ENCODE measurements at places on chromosomes 6 and 20.

DNA sequence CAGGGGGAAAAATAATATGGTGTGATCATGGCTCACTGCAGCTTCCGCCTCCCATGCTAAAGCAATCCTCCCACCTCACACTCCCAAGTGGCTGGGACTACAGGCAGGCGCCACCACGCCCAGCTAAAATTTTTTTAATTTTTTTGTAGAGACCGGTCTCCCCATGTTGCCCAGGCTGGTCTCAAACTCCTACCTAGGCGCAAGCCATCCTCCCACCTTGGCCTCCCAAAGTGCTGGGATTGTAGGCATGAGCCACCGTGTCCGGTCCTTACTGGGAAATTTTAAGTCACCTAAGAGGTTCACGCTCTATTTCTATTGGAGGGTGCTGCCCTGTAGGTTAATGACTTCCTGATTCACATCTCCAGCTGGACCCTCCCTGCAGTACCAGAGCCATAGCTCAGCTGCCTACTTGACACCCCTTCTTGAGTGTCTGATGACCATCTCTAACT, 626 bp upstream of the CDK5RAP1 start:
- peak; percentile 42 for DNase-seq

DNA sequence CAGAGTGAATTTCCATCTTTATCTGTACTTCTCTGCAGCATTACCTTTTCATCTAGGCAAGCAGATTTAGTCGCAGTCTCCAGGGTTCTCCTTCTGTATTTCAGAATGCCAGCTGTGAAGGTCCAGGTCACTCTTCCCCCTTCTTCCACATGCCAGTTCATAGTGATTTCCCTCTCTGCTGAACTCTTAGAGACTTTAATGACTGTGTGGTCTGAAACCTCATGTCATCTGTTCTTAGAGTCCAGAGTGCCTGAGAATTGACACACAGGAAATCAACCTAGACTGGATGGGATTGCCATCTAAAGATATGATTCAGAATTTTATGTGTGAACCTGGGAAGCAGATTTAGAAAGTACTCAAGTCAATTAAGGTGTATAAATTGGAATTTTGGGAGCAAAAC, 248.1 kb downstream of the TPBG start:
- DNase-seq = no peak

DNA sequence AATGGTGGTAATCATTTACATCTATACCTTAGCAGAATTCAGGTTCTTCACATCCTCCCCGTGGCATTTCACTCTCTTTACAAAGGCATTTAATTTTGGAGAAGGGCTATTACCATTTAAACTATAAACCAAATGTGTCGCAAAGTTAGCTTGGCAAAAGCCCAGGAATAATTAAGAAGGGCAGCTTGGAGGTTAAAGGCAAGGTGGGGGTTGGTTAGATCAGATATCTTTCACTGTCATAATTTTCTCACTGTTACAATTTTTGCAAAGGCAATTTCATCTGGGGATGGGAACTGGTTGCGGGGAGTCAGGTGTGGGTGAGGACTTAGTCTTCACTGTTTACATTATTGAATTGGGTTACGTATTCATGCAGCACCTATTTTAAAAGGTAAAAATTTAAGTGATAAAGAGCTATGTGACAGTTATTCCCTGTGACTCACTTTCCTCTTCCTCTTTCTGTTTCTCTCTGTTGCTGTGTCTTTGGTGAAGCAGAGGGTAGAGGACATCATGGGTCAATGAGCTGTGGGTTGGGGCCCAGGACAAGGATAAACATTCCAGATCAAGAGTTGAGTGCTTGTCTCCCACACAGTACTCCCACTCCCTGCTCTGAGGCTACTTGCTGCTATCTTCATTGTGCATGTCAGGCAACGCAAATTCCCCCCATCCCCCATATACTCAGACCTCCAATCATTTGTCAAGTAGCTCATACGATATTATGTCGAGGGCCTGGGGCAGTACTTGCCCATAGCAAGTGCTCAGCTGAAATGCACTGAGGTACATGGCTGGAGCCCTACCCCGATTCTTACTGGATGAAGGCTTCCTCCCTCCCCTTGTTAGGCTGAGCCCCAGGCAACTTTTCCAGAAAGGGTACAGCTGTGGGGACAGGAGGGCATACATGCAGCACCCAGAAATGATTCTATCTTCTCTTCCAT, 223.1 kb upstream of the MYLIP start:
- peak; percentile 94 for DNase-seq

- peak; percentile 84 for DNase-seq
Measured at GRCh38 chr6:39166189-39166911, 51.4 kb upstream of the SAYSD1 start.

DNA sequence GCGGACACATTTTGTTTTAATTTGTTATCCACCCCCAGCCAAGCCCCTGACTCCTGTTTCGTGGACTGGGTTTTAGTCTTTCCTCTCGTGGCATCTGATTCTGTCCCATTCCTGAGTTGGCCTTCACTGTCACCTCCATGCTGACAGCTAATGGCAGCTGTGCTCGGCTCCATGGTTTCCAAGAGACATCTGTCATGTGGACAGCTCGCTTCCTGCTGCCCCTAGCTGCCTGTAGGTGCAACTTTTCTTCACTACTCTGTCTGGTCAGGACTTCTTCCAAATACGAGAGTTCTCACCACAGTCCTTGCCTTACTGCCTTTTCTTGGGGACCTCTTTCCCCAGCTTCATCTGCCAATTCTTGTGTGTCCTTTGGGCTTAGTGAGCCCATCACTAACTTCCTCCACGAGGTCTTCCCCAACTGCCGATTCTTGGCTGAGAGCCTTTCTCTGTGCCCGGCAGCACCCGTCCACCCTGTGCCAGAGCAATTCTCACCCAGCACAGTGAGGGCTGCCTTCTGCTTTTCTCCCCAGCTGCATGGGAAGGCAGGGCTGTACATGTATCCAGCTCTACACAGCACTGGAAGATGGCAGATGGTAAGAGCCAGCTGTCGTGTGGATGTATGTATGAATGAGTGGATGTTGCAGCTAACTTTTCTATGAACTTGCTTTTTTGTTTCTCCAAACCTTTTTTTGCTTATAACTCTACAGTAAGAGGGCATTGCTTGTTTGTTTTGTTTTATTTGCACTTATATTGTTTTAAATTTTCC, 140.4 kb downstream of the F13A1 start:
- DNase-seq = no peak

Measured in KBM-7 (cell line).